ENCODE measurements at places on chromosomes 4 and X. TPM values are rescaled to one million over a fixed set of nuclear protein-coding genes. Genes with fewer than 3 reads are reported as not detected.
A peak's percentile ranks its signal among the peaks of the same experiment; 100 is the strongest.

NELFA gene
- total RNA-seq = 39.9 TPM

DNA sequence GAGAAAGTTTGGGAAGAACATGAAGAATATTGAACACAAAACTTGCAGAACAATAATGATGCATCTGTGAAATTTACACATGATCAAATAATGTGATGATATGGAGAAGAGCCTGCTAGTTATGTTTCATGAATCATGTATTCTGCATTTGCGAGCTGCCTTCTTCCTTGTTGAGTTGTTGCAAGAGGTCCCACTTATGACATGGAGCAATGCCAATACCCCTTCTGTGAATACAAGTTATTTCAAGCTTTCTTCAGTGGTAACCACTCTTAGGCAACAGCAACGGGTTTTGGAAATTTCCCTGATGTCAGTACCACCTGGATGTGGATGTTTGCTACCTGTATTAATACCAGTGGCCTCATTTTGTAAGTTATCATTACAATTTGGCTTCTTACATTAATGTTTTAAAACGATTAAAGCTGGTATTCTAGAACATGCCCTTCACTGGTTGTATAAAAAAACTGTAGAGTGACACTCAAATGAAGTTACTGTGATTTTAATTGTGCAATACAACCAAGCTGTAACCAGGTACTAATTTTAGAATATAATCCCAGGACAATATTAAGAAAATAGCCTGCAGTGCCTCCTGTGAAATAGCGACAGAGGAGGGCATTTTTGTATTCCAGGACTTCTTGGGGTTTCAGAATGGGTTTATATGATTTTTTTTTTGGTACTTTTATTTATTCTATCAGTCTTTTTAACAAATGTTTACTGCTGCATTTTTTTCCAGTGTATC, 25.3 kb downstream of the IQCM start:
- DNase-seq = no peak

MAOB gene
- not detected for total RNA-seq

EVC2 gene
- 1.1 TPM for total RNA-seq

- no peak for DNase-seq
Measured at GRCh38 chrX:6810776-6811175, 275.9 kb upstream of the VCX3A start.

DNA sequence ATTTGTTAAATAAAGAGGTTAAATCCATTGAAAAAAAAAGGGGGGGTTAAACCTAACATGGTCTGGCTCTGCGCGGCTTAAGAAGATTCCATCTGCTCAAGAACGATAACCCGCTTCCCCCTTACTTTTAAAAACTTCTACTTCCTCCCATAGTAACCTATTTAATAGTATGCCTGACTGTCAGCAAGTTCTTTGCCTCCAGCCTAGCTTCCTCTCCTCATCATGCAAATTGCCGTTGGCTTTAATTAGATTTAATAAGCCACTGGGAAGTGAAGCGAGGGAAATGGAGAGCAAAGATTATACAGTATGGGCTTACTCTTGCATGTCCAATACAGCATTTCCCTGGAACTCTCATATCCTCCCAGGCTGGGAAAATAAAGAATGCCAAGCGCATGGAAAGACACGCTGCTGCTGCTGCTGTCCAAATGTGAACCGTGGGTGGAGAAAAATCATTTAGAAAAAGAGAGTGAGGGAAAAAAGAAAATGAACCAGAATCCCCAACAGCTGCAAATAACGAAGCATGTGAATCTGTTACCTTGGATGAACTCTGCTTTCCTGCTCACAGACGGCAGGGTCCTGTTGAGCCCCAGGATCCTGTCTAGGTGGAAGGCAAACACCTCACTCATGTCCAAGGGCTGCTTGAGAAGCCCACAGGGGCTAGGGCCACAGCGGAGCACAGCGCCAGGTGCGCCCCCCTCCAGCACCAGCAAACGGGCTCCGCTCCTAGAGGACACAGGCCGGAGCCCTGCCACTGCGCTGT, 2.7 kb downstream of the GASK1B start:
- no peak for DNase-seq

GRCh38 chrX:78957049-78957767, 12.0 kb downstream of the P2RY10 start:
- DNase-seq = no peak

BCORL1 gene
- total RNA-seq = 3.4 TPM

SPON2 gene
- total RNA-seq = 12.8 TPM

GRCh38 chr4:168621806-168622589, 125.1 kb downstream of the PALLD start:
- no peak for DNase-seq

- DNase-seq = no peak
Measured at GRCh38 chr4:171281359-171281758, 531.8 kb upstream of the GALNTL6 start.

CLDN22 gene
- total RNA-seq = not detected

DNA sequence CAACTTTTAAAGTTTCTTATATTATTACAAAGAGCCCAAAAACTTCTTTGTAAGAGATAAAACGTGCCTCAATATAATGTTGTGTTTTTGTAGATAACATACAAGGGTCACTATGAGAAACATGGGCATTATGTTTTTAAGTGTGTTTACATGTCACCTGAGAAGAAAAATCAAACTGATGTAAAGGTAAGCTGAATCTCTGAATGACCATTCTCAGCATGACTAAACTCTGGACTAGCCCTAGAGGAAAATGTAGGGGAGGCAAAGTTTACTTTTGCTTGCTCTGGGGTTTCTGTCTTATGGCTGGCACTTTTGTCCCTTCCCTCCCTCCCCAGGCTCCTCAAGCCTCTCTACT, 6.8 kb downstream of the MEPE start:
- DNase-seq = no peak

GRCh38 chr4:67087897-67088296, 457.4 kb downstream of the CENPC start:
- peak; percentile 15 for DNase-seq

DNA sequence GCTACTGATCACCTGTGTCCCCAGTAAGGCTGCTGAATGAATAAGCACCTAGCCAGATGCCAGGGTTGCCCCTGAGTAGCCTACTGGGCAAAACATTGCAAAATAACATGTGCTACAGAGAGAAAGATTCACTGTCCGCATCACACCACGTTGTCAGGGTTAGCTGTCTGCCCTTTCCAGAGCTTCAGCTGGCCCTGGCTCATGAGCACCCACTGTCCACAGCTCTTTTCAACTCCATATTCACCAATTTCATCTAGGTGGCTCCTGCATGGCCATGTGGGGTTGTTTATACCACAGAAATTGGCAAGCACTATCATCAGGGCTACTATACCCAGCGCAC, 227.7 kb upstream of the PSAPL1 start:
- no peak for DNase-seq

Measured in CD4-positive, alpha-beta T cell (primary cell).